ENCODE measurements at places on chromosomes 6 and 20.

- no peak for DNase-seq
Measured at GRCh38 chr6:137206577-137206976, 12.6 kb downstream of the IFNGR1 start.

- no peak for DNase-seq
Measured at GRCh38 chr20:18431206-18431605, 35.6 kb downstream of the DZANK1 start.

DNA sequence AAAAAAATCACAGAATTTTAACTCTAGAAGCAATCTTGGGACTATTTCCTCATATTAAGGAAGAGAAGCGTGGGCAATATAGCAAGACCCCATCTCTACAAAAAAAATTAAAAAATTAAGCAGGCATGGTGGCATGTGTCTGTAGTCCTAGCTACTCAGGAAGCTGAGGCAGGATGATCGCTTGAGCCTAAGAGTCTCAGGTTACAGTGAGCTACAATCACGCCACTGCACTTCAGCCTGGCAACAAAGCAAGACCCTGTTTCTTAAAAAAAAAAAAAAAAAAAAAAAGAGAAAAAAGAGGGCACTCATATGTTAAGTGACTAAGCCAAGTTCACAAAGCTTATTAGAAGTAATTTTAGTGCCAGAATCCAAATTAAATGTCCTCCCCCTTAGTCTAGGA is 100.8 kb downstream of the SESN1 start:
- no peak for DNase-seq

DNA sequence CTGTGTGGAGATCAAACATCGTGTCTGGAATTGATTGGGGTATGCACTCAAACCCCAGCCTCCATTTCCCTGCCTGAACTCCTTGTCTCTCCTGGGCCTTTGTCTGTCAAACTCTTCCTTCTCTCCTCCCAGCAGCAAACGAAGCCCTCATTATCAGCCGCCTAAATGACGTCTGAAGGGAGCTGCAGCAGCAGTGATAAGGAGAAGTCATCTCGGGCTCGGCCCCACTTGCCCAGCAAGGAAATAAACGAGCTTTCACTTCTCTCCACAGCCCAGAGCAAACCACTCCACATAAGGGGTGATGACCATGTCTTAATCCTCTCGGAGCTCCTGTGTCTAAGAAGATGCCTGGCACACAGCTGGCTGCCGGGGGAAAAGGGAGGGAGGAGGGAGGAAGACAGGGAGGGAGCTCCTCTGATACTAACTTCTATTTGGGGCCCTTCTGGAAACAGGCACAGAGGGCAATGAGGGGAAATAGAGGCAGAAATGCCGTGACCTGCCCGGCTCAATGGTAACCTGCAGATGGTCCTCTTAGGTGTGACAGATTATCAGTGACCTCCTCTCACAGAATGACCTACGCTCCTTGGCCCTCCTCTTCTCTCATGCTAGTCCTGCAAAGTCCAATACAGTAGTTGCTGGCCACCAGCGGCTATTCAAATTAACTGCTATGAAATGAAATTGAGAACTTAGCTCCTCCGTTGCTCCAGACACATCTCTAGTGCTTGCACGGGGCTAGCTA is 100.4 kb downstream of the PXDC1 start:
- no peak for DNase-seq

DNA sequence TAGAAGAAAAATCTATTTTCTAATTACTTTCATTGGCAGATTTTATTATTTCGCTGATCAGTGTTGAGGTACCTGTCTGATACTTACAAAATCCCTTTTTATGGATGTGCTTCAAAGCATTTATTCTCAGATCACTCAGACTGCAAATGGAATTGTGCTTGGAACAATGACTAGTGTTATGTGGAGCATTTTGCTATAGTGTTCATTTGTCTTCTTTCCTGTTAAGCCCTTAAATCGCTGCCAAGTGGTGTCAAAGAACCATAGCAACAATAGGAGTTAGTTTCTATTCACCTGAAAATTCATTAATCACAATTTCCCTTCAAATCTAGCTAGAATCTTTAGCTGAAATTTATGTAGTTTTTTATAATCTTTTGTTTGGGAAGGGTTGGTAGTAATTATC is 29.8 kb downstream of the SMPDL3A start:
- DNase-seq, result no peak

- DNase-seq, result no peak
Measured at GRCh38 chr6:79280756-79281155, 46.3 kb upstream of the HMGN3 start.

DNA sequence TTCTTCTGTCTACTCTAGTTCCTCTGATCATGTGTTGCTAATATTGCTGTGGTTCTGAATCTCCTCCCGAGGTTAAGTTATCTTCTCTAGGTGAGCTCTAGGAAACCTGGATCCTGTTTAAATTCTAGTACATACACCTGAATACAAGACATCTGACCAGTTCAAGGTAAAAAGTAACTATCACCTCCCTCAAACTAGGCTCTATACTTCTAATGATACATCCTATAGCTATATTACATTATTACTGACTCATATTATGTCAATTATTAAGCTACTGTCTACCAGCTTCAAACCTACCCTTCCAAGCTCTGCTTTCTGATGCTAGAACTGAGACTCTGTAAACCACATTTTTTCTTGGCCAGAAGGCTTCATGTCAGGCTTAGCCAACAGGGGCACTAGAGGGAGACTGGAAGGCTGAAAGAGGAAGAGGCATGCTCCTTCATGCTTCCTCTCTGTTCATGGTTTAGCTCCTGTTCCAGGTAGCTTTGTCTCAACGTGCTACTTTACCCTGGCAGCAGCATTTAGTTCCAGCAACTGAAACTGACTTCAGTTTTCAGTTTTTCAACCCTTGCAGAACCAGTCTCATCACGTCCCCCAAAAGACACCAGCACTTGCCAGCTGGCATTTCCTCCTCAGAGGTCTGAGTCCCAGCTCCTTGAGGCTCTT is 148.4 kb upstream of the TOP1 start:
- no peak for DNase-seq

Measured in AG10803 (cell line).